Fibroblast of the aortic adventitia (primary cell): ENCODE measurements at places on chromosomes 7 and 10. TPM values are rescaled to one million over a fixed set of nuclear protein-coding genes. Genes with fewer than 3 reads are reported as not detected.

Gene KLLN
- total RNA-seq, result 0.99 and 2.0 TPM in 2 replicates

DNA sequence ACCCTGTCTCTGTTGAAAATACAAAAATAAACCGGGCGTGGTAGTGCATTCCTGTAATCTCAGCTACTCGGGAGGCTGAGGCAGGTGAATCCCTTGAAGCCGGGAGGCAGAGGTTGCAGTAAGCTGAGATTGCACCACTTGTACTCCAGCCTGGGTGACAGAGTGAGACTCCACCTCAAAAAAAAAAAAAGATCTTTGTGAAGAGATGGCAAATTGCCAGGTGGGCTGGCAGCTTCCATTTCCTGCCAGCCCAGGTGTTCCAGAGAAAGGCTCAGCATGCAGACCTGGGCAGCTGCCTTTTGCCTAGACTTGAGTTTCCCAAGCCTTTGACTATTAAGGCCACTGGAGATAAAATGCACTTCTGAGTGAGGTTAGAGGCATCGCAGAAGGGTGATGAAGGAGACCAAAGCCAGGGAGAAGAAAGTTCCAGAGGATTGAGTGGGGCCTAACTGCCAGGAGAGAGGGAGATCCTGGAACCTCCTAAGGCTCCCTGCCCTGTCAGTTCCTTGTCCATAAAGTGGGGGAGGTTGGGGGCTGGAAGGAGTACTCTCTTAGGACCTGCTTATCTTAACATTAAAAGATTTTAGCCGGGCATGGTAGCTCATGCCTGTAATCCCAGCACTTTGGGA lies 10.0 kb upstream of the DDIT4 start:
- no peak for DNase-seq

- no peak for DNase-seq
Observed at GRCh38 chr7:151461942-151462230, 21.9 kb upstream of the CRYGN start.

Gene HOXA11
- not detected in 2 replicates for total RNA-seq

- DNase-seq, result no peak
Observed at GRCh38 chr7:133629701-133630100, 376.8 kb downstream of the EXOC4 start.

DNA sequence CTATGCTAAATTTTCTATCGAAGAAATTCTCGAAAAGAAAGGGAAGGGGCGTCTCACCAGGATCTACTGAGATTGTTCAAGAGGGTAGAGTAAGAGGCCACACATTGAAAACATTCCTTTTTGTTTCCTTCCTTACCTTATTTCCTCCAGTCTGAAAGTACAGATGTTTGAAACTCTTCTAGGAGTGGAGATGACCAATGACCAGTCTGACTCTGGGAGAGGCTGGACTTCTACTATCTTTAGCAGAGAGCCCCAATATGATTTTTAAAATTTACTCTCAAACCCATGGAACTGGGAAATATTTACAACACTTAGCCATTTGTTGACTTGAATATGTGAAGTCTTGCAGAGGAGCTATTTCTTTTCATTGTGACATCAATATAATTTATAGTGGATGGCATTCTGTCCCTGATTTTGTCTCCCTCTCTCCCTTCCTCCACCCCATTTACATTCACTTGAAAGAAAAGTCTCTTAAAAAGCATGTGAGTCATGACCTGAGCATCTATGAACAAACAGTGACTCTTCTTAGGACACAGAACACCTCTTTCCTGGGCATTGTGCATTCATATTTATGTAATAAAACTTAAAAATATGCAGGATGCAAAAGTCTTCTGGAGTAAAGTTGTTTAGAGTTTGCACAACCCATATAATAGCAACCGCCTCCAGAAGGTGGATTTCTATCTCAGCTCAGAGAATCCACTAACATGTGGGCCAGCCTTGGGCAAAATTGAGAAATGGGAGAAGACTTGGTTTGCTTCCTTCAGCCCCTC lies 31.2 kb upstream of the BMPER start:
- peak; percentile 81 for DNase-seq

GRCh38 chr7:44965441-44965903 lies 13.3 kb downstream of the MYO1G start:
- no peak for DNase-seq

Gene EGR2
- 0.90 TPM in 1 of 2 replicates, not detected in the other for total RNA-seq

DNA sequence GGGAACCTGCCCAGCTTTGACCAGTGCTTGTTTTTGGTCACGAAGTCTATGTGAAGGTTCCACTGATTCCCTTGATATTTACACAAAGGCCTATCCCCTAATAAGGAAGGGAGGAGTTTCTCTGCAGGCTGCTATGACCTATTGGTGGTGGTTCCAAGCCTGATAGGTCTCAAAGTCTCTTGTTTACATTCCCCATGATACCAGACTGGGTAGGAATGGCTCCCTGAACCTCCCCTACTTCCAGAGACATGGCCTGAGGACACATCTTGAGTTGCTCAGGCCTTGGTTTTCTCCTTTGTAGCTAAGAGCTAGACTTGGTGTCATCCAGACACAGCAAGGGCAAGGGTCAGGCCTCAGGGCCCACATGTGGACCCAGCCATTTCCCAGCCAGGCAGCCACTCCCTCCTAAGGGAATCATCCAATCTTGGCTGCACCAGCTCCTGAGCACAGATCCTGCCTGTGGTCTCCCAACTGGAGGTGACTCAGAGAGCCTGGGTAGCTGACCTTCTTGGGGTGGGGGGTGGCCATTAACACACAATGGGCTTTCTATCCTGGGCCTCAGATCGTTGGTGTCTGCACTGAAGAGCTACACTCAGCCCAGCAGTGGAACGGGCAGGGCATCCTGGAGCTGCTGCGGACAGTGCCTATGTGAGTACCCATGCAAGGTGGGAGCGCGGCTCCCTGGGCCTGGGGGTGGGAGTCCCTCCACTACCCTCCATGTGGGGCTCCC lies 51.0 kb upstream of the TRIM8 start:
- DNase-seq, result no peak

Gene CRHR2
- total RNA-seq, result not detected in 2 replicates

GRCh38 chr7:13610372-13610771 lies 379.1 kb downstream of the ETV1 start:
- no peak for DNase-seq

GRCh38 chr10:96097865-96098264 lies 32.2 kb upstream of the ZNF518A start:
- no peak for DNase-seq

GRCh38 chr10:34670081-34670480 lies 145.0 kb downstream of the PARD3 start:
- DNase-seq, result no peak

DNA sequence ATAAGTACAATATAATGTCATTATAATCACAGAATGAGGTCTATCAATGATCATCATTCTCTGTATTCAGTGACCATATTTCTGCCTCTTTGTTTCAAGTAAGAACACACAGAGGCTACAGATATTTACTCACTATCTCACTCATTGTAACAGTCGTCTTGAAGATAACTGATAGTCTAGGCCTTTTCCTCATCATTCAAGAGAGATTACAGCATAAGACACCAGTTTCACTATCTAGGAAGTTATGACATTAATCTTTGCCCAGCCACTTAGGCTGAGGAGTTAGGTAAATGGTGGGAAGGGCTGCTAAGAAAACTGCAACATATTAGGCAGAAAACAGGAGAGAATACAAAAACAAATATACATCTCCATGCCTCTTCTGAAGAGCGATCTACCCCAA lies 125.3 kb downstream of the CHCHD3 start:
- no peak for DNase-seq

DNA sequence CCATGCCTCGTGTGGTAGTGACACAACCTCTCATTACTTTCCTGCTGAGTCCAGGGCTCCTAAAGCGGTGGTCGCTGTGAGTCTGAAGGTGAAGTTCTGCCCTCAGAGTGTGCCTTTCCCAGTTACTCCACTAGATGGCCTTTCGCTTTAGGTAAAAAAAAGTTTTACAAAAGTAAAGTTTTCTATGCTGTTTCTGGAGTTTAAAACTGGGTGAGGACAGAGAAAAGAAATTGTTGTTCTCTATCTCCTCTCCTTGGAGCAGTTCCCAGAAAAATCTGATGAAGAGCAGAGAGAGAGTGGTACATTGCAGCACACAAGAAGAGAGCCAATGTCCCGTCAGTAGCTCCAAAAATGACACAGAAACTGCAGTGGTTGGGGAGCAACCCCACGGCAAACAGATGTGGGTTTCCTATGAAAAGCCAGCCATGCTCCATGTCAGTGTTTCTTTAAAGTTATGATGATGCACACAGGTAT lies 257.1 kb downstream of the GLI3 start:
- peak; percentile 82 for DNase-seq

- no peak for DNase-seq
Observed at GRCh38 chr10:10259013-10259412, 758.7 kb upstream of the CELF2 start.

Gene GDF2
- total RNA-seq, result not detected in 2 replicates

- DNase-seq, result no peak
Observed at GRCh38 chr10:105291571-105291970, 650.5 kb downstream of the SORCS3 start.

- no peak for DNase-seq
Observed at GRCh38 chr10:112680586-112680985, 233.6 kb downstream of the VTI1A start.

Gene AKR1D1
- not detected in 2 replicates for total RNA-seq

Gene FRMD4A
- 32.1 and 42.4 TPM in 2 replicates for total RNA-seq

DNA sequence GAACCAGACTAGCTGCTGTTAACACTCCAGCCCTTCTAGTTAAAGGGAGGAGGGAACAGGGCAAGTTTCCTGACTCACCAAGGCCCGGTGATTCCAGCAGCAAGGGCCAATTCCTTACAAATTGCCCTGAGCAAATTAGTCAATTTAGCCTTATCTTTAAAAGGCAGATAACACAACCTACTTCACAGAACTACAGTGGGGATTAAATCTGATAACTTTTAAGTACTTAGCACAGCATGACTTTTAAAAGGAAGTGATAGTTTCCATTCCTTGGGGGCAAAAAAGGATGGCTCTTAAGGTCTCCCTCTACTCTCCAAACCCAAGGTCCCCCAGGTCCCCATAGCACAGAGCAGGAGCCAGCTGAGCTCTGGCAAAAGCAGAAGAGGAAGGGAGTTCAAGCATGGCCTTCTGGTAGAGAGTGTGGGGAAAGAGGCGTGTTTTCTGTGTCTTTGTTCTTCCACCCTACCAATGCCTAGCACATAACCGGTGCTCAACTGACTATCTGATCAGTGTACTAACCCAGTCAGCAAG lies 4.0 kb downstream of the CDCA7L start:
- peak; percentile 63 for DNase-seq

Gene GHRHR
- not detected in 2 replicates for total RNA-seq

GRCh38 chr7:27142580-27143022 lies 880 bp downstream of the HOXA5 start:
- DNase-seq, result no peak

DNA sequence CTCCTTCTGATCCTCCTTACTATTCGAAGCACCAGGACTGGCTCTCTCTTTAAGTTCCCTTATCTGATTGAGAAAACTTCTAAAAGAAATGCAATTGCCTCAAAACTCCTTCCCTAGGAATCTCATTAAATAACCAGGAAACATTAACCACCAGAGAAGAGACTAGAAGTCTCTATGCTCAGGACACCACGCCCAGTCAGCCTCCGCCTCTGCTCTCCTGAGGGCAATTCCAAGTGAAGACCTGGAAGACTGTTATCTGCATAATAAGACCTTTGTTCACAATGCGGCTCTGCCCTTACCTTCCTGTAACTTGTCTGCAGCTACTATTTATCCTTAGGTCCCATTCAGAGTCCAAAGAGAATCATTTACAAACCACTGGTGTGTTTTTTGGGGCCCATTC lies 78.8 kb downstream of the ELMO1 start:
- no peak for DNase-seq

DNA sequence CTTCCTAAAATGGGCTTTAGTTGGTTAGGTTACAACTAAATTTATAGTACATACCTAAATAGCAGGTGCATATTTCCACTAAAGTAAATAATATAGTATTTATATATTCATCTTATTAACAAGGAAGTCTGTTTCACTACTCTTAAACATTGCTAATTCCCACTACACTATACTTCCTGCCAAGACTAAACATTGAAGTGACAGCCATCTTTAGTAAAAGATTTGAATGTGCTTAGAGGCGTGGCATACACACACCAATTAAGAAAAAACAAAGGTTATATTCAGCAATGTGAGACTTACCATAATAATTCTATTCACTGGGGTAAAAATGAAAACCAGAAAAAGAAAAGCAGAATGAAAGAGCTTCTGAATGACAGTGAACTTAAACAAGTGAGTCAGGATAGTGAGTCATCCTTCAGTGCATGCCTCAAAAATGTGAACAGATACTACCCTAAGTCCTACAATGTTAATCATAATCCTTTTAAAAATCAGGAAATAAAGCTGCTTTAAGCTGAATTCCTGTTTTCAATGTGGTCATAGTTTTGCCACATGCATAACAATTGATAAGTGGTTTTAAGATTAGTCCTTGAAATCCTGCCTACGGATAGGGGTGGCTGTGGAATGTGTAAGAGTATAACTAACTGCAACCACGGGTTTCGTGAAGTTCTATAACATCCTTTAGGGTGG lies 59.4 kb downstream of the USP6NL start:
- peak; percentile 95 for DNase-seq

Gene BRAF
- 29.9 and 38.7 TPM in 2 replicates for total RNA-seq

DNA sequence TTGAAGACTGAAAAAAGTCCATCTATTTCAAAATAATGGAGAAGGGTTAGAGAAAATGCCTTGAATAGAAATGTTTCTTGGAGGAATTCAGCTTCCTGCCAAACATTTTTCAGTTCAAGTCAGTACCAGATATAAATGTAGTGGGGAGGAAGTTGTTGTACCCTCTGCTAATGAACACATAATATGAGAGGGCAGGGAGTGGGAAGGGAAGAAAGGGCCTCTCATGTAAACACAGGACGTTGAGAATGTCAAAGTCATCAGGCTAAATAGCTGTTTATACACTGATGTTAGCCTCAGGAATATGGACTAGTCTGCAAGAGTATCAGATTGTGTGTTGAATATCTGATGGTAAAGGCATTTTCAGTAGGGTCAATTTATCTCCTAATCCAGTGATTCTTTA lies 37.0 kb downstream of the GPR37 start:
- DNase-seq, result no peak

DNA sequence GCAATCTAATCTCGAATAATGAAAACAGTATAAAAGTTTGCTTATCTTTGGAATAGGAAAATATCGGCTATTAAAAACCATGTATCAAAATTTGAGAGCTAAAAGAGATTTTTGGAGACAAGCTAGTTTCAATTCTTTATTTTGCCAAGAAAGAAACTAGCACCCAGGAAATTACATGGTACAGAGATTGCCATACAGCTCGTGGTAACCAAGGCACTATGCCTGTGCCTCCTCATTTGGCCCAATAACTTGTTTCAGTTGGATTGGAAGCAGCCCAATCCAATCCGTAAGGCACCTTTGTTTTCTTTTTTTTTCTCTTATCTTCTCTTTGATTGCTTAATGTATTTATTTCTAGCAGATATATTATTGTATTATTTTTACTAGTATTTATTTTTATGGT lies 55.0 kb downstream of the GNAI1 start:
- no peak for DNase-seq

- no peak for DNase-seq
Observed at GRCh38 chr10:89134963-89135362, 72.2 kb downstream of the CH25H start.
